Endodermal cell (in vitro differentiated cells): ENCODE measurements at places on chromosomes 3 and 15. TPM values are rescaled to one million over a fixed set of nuclear protein-coding genes. Genes with fewer than 3 reads are reported as not detected.

Gene PPP2R3A
- total RNA-seq: 11.2 and 12.5 TPM in 2 replicates

Gene CRYGS
- 2.0 and 2.4 TPM in 2 replicates for total RNA-seq

Gene XCR1
- not detected in 2 replicates for total RNA-seq

Gene SLC9C1
- 0.24 to 0.50 TPM in 2 of 3 replicates, not detected in the other for total RNA-seq

Gene ATP2C1
- total RNA-seq: 81.3 to 114 TPM (median 89.6 TPM) in 3 replicates

Gene ECE2
- 0.11 TPM in 1 of 2 replicates, not detected in the other for total RNA-seq
